ENCODE measurements at places on chromosomes 6 and 20. TPM values are rescaled to one million over a fixed set of nuclear protein-coding genes. Genes with fewer than 3 reads are reported as not detected.

GRCh38 chr6:27672113-27672799 lies 199.4 kb upstream of the ZNF184 start:
- DNase-seq = no peak

GRCh38 chr6:147279427-147279826 lies 75.2 kb downstream of the STXBP5 start:
- no peak for DNase-seq

SLC22A16 gene
- not detected for total RNA-seq

DNA sequence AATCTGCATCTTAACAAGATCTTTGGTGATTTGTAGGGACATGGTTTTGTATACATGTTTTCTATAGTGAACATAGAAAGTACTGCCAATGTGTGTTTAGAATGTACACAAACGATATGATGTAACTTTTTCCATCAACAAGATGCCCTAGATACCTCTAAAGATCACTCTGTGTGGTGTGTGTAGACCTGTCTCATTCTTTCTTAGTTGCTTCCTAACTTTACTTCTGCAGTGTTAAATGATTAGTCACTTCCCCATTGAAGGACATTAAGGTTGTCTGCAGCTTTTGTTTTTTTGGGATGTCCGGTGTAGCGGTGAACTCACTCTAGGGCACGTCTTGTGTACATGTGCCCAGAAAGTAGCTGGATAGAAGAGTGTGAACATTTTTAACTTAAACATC lies 35.9 kb downstream of the CDYL start:
- no peak for DNase-seq

NDRG3 gene
- total RNA-seq = 22.6 TPM

All from esophagus muscularis mucosa (tissue), 4 donors.